ENCODE measurements at places on chromosomes 12 and 14.
A peak's percentile ranks its signal among the peaks of the same experiment; 100 is the strongest.

DNA sequence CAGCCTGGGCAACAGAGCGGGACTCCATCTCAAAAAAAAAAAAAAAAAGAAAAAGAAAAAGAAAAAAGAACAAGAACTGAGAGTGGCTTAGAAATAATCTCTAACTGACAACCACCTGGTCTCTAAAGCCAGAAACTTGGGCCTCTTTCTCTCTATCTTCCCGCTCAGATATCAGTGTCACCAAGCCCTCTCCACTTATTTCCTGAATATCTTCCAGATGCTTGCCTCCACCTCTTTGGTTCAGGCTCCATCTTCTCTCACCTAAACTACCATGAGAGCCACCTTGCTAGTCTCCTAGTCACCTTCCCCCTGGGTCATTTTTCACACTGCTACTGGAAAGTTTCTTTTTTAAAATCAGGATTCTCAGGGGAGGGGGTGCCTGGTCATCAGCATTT, 1.8 kb upstream of the TM9SF1 start:
- DNase-seq: no peak

DNA sequence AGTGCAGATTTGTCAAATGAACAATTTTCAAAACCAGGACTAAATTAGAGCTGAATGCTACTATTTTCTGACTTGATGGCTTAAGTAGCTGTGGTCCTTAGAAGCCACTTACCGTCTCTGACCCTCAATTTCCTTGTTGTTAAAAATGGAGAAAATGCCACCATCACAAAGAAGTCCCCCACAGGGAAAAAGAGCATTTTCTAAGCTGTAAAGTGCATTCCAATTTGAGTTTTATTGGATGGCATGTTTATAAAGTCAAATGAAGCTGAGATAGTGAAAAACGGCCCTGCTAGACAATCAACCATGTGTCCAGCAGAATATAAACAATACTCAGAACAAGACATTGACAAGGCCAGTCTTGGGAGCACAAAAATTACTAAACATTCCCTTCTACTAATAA, 53.6 kb downstream of the GOLGA5 start:
- DNase-seq: no peak

DNA sequence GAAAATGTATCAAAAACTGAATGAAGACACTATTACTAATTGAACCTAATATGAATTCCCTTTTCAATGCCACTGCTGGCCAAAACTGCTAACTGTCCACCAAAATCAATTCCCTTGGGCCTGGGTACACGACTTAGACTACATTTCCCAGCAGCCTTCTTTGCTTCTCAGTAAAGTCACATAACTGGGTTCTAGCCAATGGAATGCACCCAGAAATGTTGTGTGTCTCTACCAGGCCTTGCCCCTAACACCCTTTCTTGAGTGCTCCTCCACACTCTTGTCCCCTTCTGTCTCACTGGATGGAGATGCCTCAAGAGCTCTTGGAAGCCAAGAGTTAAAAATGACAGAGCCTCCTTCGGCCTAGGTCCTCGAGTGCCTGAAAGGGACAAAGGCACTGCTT, 156.8 kb downstream of the PPM1H start:
- no peak for DNase-seq

GRCh38 chr14:104243200-104243599, 104.8 kb downstream of the KIF26A start:
- DNase-seq: no peak

- no peak for DNase-seq
These were observed 760 bp upstream of the MED13L start for GRCh38 chr12:116278279-116278626.

DNA sequence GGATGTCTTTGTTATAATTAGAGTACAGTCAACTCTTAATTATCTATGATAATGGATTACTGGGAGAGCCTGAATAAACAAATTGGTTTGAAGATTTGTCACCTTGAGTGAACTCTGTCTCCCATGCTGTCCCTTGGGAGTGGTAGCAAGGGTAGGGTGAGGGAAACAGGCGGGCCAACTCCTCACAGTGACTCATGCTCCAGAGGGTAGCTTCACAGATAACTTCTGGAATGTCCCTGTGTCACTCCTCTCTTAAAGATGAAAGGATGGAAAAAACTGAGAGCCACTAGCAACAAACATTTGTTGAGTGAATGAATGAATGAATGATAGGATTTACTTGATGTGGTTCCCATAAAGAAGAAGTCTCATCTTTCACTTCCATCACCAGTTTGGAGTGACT, 53.5 kb downstream of the RASSF9 start:
- no peak for DNase-seq

- DNase-seq: no peak
These were observed 53.9 kb downstream of the ISCA2 start for GRCh38 chr14:74547331-74547927.

- DNase-seq: no peak
These were observed 113.4 kb downstream of the DICER1 start for GRCh38 chr14:95043732-95044462.

GRCh38 chr14:42729681-42730080, 1123.0 kb downstream of the LRFN5 start:
- DNase-seq: no peak

DNA sequence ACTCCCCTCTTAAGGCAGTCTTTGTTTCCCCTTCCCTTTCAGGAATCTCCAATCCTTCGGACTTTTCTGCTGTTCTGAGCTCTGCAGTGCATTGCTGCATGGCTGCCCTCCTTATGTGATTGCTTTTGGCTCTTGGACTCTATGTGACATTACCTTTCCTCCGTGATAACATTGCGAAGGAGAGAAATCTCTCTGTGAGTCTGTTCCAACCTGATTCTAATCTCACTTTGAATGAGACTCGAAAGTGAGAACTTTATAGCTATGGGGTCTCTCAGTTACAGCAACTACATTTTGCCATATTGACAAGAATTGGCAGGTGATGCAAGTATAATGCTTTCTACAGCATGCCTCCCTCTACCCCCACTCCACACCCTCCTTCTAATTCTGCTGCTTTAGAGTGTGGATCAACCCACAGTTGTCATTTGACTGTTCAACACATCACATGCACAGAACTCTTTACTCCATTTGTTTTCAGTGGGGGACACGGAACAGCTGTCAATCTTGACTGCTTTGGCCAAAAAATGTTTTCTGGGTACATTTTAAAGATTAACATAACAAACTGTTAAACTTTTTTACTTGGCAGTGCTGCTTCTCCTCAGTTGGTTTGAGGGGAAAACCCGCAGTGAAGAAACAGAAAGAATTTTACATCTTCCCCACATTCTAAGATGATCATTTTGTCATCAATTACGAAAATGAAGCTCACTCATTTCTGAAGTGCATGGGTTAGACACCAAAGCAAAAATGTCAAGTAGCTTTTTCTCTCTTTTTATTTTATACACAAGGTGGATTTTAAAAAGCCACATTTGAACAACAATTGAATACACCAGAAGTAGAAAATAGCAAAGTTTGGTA, 125.5 kb upstream of the RMST start:
- no peak for DNase-seq

GRCh38 chr12:16285586-16285985, 8.1 kb upstream of the SLC15A5 start:
- no peak for DNase-seq

DNA sequence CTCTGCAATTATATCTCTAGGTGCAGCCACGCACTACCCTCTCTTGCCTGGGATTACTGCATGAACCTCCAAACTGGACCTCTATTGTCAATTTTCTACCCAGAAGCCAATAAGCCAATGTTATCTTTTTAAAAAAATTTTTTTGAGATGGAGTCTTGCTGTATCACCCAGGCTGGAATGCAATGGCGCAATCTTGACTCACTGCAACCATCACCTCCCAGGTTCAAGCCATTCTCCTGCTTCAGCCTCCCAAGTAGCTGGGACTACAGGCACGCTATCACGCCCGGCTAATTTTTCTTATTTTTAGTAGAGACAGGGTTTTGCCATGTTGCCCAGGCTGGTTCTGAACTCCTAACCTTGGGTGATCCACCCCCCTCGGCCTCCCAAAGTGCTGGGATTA, 11.2 kb upstream of the PXN start:
- no peak for DNase-seq

- DNase-seq: no peak
These were observed 163.7 kb downstream of the IPO8 start for GRCh38 chr12:30531731-30532678.

GRCh38 chr12:84079626-84080025, 833.0 kb downstream of the SLC6A15 start:
- no peak for DNase-seq

DNA sequence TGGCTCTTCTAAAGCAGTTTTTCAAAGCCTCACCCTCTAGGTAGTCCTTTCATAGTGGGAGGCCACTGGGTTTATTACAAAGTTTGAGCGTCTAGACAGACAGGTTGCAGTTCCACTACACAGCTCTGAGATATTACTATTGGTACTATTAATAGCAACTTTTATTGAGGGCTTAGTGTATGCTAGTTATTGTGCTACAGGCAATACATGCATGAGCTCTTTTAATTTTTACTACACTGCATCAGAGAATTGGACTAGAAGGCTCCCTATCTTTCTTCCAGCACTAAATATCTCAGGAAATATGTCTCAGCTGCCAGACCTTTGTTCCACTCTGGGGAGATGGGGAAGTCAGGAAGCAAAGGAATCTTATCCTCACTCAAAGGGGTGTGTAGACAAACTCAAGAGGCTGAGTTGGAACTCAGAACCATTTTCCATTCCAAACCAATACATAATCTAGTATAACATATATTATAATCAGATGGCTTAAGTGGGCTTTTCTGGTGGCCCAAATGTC, 161.8 kb upstream of the SLC38A2 start:
- DNase-seq: no peak

DNA sequence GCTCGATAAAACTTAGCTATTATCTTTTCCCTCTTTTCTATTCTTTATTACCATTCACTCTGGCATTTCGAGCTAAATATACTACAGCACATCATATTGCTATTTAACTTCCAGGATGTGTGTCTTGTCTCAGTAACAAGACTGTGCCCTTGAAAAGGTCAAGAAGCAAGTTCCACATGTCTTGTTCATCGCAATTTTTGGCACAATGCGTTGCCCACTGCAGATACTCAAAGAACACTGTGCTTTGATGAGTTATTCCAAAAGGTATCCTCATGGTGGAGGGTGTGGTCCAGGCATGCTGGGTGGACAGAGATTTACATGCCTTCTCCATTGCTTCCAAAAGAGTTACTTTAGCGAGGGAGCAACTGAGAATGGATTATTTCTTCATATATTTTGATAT, 6.6 kb downstream of the E2F7 start:
- DNase-seq: no peak

DNA sequence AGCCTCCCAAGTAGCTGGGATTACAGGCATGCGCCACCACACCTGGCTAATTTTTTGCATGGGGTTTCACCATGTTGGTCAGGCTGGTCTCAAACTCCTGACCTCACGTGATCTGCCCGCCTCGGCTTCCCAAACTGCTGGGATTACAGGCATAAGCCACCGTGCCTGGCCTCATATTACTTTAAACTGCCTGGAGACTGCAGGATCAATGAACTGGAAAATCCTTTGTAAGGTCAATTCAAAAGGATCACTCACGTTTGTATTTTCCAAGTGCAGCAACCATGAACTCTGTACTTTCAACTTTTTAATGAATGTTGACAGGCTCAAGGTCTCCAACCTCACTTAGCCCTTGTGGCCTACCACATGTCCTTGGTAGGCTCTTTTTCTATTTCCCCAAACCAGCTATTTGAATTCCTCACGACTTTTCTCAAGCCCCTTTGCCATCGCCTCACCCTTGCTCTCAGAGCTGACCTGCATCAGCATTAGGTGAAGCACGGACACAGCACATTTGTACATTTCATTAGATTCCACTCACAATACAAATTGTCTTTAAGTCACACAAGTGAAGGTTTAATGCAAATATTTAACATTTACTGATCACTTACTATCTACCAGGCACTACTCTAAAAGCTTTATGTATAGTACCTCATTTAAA, 42.2 kb upstream of the GCH1 start:
- DNase-seq: no peak

- peak; percentile 64 for DNase-seq
These were observed at the start of gene GPR135 for GRCh38 chr14:59465316-59466135. TSS of gene GPR135 (minus strand) at chr14:59465380. CDS start at chr14:59465226, 154 bp downstream.

- DNase-seq: no peak
These were observed 191.1 kb downstream of the TMX1 start for GRCh38 chr14:51431033-51431709.

DNA sequence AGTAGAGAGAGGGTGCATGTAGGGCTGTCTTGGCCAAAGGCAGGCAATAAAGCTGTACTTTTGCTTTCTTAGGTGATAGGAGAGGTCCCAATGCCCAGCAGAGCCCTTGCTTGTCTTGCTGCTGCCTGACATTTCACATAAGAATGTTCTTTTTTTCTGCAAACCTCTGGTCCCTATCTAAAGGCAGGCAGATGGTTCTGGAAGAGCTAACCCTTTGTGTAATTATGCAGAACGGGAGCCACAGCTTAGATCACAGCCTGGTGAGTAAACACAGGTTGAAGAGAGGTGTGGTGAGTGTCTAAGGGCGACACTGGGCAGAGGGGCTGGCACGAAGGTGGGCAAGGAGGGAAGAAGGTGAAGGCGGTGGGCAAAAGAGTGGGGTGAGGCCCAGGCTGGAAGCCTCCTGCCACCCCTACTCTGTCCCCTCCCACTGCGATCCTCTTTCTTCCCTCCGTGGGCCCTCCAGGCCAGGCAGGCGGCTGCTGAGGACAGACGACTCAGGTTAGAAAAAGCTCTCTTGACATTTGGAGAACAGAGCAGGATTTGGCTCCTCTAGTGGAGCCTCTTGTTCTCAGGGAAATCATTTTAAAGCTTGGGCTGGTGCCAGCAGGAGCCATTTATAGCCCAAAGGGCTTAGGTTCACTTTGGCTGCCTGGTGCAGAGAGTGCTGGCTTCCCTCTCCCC, 42.8 kb downstream of the PRMT8 start:
- peak; percentile 87 for DNase-seq

DNA sequence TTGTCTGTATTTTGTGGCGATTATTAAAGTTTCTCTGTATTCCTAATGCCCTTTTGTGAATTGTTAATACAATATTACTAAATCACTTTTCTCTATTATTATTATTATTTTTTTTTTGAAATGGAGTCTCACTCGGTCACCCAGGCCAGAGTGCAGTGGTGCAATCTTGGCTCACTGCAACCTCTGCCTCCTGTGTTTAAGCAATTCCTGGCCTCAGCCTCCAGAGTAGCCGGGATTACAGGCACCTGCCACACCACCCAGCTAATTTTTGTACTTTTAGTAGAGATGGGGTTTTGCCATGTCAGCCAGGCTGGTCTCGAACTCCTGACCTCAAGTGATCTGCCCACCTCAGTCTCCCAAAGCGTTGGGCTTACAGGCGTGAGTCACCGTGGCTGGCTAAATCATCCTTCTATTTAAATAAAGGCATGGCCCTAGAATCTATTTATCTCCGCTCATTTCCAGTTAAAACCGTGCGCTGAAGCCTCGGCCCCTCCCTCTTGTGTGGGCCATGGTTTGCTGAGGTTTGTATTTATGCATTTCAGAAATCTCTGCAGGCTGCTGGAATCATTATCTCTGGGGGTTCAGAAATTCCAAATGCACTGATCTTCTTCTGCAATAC, 1136.4 kb upstream of the TMEM132C start:
- no peak for DNase-seq

- DNase-seq: no peak
These were observed 11.5 kb downstream of the ALG10 start for GRCh38 chr12:34033628-34034296.

- DNase-seq: no peak
These were observed 19.2 kb downstream of the CCDC85C start for GRCh38 chr14:99584823-99585222.

GRCh38 chr12:16583969-16584745, 21.8 kb downstream of the LMO3 start:
- no peak for DNase-seq

Measured in cerebellum (tissue), 4 donors.